AG09319 (cell line): ENCODE measurements at places on chromosomes 1 and 21.

DNA sequence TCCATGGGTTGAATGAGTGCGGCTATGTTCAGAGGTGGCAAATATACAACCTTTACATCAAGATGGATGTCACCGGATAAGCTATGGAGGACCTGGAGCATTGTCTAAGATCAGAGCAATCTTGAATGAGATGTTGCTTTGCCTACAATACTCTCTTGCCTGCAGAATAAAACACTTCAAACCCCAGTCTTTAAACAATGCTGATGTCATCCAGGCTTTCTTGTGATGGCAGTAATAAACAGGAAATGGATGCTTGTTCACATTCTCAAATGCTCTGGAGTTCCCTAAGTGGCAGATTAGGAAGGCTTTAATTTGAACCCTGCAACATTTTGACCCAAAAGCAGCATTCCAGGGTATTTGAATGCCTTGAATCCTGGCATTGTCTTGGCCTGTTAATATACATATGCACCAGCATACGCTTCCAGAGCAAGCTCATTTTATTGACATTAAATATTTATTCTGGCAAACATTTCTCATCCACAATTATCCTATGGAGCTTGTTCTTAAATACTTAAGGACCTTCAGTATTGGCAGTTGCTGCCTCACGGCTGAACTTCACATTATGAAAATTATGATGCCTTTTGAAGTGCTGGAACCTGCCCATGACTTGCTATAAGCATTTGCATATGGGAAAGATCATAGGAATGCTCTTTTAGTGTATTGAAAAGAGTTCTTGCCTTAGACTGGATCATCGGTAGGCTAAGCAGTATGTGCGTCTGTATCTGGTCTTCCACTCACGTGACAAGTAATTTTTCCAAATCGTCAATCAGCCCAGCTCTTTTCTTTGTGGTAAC, 422.7 kb downstream of the SIPA1L2 start:
- no peak for DNase-seq

DNA sequence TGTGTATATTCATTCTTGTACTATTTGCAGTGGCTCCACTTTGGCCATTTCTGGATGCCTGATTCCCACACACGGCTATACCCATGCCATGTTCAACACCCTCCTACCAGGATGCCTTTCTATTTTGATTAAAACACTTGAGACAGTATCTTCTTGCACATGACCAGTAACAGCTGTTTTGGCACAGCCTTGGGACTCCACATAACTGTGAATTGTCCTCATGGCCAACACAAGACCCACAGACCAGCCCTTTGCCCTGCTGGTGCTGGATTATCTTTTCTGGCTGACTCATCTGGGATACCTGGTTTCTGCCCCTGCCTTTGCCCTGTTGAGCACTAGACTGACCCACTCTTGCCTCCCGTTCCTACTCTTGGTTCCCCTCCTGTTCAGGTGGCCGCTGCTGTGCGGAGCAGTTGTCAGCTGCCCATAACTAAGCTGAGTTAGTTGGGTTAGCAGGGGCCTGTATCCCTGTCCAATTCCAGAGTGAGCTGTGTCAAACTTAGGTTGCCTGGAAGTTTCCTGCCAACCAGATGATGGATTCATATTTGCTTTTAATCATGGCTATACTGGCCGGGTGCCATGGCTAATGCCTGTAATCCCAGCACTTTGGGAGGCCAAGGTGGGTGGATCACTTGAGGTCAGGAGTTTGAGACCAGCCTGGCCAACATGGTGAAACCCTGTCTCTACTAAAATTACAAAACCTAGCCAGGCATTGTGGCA, 10.8 kb upstream of the EYA3 start:
- no peak for DNase-seq

DNA sequence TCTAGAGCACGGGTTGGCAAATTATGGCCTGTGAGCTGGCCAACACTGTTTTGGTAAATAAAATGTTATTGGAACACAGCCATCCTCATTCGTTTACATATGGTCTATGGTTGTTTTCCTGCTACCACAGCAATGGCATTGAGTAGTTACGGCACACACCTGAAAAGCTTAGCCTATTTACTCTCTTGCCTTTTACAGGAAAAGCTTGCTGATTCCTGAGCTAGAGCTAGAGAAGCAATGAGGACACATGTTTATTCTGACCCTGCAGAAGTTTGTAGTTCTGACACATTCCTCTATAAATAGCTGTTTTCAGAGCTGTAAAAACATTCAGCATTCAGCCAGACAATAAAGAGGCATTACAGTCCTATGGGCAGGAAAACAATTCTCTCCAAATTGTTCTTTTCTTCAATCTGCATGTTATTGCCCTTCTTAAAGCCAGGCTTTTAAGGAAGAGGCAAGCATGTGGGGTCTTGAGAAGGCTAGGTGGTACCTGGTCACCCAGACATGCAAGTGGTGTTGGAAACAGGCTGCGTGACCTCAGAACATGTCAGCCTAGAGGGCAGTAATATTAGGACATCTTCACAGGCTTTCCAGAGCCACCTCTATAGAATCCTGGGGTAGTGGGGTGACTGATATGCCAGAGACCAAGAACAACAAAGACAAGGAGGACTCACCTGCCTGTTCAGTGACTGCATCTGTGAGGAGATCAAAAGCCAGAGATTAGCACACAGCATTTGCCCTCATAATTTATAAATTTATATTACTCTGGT, 1.6 kb downstream of the FCRL2 start:
- no peak for DNase-seq

- no peak for DNase-seq
Observed at GRCh38 chr1:203536575-203536974, 42.6 kb downstream of the OPTC start.

DNA sequence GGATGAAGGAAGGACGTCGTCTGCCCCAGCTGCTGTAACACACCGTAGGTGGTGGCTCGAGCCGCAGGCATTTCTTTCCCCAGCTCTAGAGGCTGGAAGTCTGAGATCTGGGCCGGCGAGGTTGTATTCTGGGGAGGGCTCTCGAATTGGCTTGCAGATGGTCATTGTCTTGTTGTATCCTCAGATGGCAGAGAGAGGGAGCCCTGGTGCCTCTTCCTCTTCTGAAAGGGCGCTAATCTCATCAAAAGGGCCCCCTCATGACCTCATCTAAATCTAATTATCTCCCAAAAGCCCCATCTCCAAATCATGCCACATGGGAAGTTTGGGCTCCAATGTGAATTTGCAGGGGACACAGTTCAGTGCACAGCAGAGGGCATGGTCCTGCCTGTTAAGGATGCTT, 109.0 kb downstream of the SIK1 start:
- DNase-seq: no peak

- DNase-seq: no peak
Observed at GRCh38 chr1:46043458-46044017, 88.9 kb downstream of the PIK3R3 start.

GRCh38 chr21:43910460-43910859, 45.4 kb downstream of the AGPAT3 start:
- DNase-seq: no peak

- no peak for DNase-seq
Observed at GRCh38 chr1:85047472-85048295, 616 bp downstream of the MCOLN3 start.

GRCh38 chr1:64975127-64975526, 8.8 kb upstream of the JAK1 start:
- no peak for DNase-seq

DNA sequence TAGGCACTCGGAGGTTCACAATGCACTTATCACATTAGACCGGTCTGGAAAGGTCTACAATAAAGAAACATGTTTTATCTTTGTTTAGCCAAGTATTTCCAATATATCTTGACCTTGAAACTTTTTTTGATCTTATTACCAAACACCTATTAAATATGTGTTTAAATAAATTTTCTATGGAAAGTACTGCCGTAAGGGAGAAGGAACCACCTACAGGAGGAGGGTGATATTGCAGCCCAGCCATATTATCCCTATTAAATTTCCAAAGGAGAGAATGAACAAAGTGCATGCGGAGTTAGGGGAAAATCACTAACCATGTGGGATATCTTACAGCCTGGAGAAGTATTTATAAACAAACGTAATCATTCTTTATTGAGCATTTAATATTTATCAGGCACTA, 14.5 kb downstream of the BRINP2 start:
- DNase-seq: no peak

DNA sequence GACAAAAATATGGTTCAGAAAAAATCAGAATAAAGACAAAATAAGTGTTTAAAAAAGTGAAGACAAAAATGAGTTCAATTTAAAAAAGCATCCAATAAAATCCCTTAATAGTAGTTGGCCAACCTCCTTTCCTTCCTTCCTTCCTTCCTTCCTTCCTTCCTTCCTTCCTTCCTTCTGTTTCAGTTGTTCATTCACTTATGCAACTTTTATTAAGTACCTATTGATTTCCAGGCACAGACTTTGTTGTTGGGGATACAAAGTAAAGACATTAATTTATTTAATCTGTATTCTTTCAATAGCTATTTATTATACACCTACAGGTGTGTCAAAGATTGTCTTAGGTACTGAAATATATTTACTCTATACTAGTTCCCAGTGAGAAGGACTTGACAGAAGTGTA, 2.4 kb upstream of the LIPI start:
- DNase-seq: no peak

DNA sequence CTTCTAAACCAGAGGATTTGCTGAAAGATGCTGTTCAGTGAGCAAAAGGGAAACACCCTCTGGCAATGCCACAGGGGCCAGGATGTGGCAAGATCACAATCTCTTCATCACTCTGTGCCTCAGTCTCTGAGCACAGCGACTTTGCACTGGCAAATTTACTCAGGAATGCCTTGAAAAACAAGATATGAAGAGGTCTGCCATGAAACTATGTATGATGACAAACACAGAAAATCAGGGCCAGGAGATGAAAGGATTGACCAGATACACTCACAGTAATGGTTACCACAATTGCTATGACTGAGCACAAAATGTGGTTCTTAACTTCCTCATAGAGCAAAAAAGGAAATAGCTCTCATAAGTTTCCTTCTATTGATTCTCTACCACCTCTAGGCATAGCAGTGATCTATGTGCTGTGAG, 5.8 kb downstream of the TTC13 start:
- DNase-seq: no peak

DNA sequence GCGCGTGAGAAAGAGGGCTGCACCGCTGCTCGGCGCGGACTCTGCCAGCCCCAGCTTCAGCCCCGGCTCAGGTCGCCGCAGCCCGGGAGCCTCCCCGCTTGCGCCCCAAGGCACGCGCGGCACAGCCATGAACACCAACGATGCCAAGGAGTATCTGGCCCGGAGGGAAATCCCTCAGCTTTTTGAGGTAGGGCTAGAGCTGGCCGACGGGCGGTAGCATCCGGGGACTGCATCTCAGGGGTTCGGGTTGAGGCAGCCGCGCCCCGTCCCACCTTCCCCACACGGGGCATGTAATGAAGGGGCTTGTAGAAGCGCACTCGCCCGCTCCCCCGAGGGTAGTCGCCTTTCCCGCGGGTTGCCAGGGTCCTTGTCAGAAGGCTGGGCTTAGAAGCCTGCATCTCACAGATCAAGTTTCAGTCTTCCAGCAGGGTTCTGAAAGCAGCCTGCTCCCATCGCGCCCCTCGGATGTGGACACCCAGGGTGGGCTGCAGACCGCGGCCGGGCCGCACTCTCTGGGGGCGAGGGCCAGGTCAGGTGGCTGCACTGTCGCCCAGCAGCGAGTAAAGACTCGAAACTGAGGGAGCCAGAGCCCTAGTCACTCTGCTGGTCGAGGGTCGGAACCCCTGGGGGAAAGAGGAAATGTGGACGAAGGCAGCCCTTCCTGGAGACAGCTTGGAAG, 507 bp downstream of the AK5 start:
- no peak for DNase-seq

- no peak for DNase-seq
Observed at GRCh38 chr1:218436997-218437396, 91.9 kb downstream of the TGFB2 start.

- DNase-seq: no peak
Observed at GRCh38 chr1:107434361-107434693, 293.5 kb downstream of the NTNG1 start.

- no peak for DNase-seq
Observed at GRCh38 chr1:207812778-207813511, 61.1 kb downstream of the CD46 start.

DNA sequence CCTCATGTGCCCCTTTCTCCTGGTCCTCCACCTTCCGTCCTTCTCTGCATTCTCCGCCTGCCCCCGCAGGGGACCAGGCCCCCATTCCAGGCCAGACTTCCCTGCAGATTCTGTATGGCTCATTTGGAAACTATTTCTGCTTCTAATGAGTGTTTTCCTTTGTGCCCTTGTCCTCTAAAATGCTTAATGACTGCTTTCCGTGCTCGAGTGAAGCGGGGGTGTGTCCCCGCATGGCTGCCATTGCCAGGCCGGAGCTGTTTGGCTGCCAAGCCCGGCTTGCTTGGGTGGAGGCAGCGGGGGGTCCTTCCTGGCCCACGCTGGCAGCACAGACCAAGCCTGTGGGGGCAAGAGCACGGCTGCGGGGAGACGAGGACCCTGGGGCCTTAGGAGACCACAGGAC, 299.3 kb upstream of the VAMP3 start:
- no peak for DNase-seq

GRCh38 chr21:28936721-28937120, 56.0 kb downstream of the LTN1 start:
- no peak for DNase-seq

GRCh38 chr1:91189096-91189495, 167.3 kb upstream of the ZNF644 start:
- DNase-seq: no peak

- no peak for DNase-seq
Observed at GRCh38 chr1:181135437-181135731, 46.9 kb downstream of the IER5 start.

GRCh38 chr1:33306653-33307493, 14.0 kb downstream of the A3GALT2 start:
- DNase-seq: no peak

DNA sequence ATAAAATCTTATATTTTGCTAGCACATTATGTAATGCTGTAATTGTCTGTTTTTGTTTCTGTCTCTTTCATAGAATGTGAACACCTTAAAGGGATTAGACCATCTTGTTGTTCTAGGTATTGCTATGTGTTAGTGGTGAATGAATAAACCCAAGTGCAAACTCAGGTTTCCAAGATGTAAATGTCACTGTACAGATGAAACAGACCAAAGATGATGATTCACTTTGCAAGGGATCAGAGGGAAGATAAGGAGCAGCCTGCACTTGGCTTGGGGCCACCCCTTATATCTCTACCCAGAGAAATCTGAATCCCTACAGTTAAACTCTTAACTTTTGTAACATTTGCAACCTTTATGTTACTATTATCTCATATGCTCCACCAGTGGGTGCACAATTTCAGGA, 25.4 kb downstream of the UROD start:
- no peak for DNase-seq
